Foreskin keratinocyte (primary cell): ENCODE measurements at places on chromosomes 1 and 21. TPM values are rescaled to one million over a fixed set of nuclear protein-coding genes. Genes with fewer than 3 reads are reported as not detected.

Gene RXFP4
- total RNA-seq: not detected in 2 replicates

DNA sequence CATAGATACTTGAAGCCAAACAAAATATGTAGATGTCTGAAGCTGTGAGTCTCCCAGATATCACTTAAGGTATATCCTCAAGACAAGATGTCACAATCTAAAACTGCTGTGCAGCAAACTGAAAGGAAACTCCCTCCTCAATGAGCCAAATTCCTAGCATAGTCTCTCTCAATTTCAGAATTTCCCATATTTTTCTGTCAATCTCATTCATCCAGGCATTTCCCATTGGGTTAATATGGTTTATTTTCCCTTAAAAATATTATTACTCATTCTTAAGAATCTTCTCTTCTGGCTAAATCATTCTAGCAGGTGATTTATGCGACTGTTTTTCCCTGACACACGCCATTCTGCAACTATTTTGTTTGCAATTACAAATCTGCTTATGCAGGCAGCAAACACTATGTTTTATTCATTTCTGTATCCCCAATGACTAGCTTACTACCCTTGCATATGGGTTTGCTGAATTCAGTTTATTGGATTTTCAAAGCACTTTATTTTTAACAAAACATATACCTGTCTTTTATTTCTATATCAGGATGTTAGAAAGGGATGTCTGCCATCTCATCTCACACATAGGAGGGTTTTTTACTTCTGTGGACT is 69.9 kb downstream of the TNFSF4 start:
- DNase-seq: no peak

Gene KCNJ10
- total RNA-seq: not detected in 2 replicates

GRCh38 chr1:31912839-31913239 is 25.3 kb downstream of the PTP4A2 start:
- no peak for DNase-seq

Gene LGALS8
- 30.1 and 41.4 TPM in 2 replicates for total RNA-seq

Gene APCS
- total RNA-seq: not detected in 2 replicates

DNA sequence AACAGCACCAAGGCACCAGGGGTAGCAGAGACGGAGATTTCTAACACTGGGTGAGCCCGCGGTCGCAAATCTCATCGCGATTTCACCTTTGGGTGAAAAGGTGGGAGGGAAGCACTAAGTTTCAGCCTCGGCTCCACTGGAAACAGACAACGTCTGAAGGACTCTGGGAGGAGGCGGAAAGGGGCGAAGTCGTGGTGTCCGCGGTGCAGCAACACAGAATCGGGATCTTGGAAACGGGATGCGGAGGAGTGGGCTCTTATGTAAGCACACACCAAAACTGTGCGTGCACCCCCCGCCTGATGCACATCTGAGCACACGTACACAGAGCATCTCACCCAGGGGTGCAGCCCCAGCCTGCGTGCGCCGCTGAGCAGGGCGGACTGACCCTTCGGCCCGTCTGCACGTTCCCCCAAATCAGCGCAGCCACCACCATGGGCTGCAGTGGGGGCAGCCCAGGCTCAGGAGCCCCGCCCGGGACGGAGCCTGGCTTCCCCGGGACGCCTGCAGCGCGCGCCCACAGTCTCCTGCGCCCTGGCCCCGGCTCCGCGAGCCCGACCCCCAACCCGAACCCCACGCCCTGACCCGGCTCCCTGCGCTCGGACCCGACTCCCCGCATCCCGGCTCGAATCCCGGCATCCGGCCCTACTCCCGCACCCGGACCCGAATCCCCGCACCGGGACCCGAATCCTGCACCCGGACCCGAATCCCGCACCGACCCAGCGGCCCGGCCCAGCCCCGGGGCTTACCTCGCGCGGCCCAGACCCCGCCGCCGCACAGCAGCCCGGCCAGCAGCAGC is 670 bp downstream of the CLSTN1 start:
- no peak for DNase-seq
